Esophagus squamous epithelium (tissue), 5 donors: ENCODE measurements at places on chromosomes 5 and 9.

- DNase-seq = no peak
These were observed 150.7 kb upstream of the RASA1 start for GRCh38 chr5:87116825-87117512.

DNA sequence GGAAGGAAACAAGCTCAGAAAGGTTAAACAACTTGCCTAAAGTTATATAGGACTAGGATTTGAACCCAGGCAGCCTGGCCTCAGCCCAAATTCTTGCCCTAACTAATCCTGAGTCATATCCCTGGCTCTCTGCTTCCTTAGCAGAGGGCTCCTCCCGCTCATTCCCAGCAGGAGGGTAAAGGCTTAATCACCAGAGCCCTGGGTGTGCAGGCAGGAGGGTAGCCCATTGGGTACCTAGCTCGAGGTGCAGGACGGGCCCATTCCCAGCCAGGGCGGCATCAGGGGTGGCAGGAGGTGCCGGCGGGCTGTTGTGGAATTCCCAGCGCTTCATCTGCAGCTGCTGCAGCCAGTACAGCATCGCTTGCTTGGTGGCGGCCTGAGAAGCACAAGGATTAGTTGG is 3.9 kb downstream of the TBC1D2 start:
- no peak for DNase-seq

DNA sequence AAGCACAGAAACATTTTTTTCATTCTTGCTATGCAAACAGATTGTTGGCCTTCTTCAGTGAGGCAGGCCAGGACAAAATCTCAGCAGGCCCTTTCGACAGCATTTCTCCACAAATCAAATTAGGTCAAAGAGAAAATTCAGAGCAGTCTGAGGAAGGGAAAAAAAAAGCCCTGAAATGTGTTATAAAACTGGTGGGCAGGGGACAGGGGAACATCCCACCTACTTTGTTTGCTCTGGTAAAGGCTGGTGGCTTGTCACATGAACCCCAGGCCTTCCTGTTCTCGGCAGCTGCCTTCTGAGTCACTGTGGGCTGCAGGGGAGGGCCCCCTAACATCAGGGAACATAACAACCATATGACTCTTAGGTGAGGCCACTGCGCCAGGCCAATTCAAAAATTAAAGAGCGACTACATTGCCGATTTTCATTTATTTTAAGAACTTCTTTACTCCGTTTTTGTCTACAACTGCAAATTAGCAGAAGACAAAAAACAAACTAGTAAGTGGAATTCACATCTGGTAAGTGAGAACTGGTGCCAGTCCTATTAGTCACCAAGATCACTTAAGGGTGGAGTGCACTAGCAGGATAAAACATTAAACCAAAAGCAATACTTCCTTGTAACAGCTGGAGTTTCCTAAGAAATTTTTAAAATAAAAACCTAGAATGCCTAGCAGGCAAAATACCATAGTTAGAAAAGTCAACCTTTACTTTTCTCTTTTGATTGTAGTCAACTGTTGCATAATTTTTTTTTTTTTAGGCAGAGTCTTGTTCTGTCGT is 46.2 kb upstream of the DENND4C start:
- peak; percentile 24 for DNase-seq

GRCh38 chr5:160317434-160317833 is 5.1 kb upstream of the CCNJL start:
- no peak for DNase-seq

- no peak for DNase-seq
These were observed 199.2 kb upstream of the ANKRD55 start for GRCh38 chr5:56432321-56432720.

GRCh38 chr9:134063571-134064450 is 4.0 kb downstream of the BRD3 start:
- no peak for DNase-seq

GRCh38 chr5:119009131-119009530 is 20.8 kb upstream of the DTWD2 start:
- no peak for DNase-seq

DNA sequence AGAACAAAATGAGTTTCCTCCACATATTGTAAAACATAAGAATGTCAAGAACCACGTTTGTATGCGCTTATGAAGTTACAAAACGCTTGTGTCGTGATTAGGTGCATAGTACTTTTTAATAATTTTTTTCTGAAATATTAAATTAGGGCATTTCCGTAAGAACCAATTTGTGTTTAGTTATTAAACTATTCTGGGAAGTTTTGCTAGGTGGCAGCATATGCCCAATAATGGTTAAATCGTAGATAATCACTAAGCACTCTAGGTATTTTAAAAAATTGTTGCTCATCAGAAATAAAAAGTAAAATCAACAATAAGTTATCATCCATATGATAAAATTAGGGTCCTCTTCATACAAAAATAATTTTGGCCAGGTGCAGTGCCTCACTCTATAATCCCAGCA is 5.4 kb downstream of the SRFBP1 start:
- DNase-seq = no peak

GRCh38 chr9:110729641-110730040 is 61.0 kb downstream of the MUSK start:
- no peak for DNase-seq

GRCh38 chr5:31396611-31397295 is 135.1 kb downstream of the DROSHA start:
- no peak for DNase-seq

GRCh38 chr5:138553437-138554095 is 10.5 kb upstream of the ETF1 start:
- no peak for DNase-seq

DNA sequence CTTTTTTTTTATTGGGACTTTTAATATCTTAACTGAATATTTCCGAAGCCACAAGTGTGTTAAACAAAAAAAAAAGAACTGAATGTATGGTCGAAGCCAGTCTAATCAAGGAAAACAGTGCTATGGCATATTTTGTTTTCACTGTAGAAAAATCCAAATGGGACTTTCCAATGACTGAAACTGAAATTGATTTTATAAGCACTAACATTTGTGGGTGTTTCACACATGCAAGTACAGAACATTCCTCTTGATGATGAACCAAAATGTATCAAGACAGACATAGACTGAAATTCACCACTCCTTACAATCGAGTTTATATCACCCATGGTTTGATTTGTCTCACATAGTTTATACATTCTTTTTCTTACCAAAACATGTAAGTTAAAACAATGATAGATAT is 1026.8 kb downstream of the CDH18 start:
- no peak for DNase-seq

GRCh38 chr5:1037671-1038416 is 29.2 kb downstream of the NKD2 start:
- no peak for DNase-seq

- no peak for DNase-seq
These were observed 87.7 kb upstream of the PLPP1 start for GRCh38 chr5:55622460-55622859.

GRCh38 chr9:7869340-7869739 is 69.8 kb upstream of the DMAC1 start:
- DNase-seq = no peak

- DNase-seq = no peak
These were observed 306.7 kb downstream of the PDE4D start for GRCh38 chr5:59586841-59587240.

GRCh38 chr5:40333459-40334241 is 346.1 kb upstream of the PTGER4 start:
- no peak for DNase-seq

- DNase-seq = no peak
These were observed 36.6 kb upstream of the RAPGEF1 start for GRCh38 chr9:131776473-131776872.

DNA sequence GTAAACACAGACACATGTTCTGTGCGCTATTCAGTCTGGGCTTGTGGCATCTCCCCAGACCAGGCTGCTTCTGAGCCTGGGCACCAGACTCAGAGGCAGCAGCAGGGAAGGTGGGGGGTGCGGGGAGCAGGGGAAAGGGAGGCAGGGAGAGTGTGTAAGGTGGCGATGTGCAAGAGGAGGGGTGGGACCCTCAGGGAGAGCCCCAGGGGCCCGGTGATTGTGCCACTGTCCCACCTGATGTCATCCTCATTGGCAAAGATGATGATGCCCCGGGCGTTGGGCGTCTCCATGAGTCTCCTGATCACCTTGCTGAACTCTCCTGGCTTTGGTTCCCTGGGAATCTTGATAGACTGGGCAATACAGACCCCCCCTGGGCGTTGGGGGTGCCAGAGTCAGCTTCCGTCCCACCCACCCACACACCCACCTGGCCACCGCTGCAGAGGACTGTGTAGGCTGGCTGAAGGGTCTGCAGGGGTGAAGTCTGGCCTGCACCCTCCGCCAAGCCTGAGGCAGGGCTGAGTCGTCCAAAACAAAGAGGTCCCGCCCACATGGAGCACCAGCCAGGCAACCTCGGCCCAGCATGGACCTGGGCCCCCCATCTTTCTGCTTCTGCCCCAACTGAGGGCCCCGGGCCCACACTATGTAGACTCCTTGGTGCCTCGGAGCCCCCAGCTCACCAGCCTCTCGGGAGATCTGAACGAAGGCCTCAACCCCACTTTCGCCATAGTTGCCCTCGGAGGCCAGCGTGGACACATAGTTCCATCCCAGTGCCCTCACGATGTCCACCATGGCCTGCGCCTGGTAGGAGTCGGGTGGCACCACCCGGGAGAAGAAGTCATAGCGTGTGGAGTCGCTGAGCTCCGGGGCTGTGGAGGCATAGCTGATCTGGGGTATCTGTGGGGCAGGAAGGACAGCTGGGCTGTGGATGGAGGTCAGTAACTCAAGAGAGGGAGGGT is 3.7 kb downstream of the GRM6 start:
- no peak for DNase-seq

DNA sequence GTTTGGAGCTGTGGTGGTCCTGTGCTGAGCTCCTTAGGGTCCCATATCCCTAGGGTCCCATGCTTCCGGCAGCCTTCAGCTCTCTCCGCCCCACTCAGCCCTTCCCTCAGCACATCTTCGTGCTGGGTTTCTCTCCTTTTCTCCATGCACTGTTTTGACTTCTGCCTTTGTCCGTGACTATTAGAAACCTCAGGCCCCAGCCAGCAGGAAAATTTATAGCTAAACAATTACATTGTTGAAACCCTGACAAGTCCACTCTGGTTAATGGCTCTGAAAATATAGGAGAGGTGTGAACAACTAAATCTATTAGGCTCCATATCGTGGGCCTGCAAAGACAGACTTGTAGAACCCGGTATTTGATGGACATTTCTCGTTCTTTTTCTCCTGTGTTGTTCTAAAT is 523.7 kb downstream of the CCDC171 start:
- DNase-seq = no peak

- no peak for DNase-seq
These were observed 42.7 kb downstream of the ZFAND5 start for GRCh38 chr9:72322259-72322658.

DNA sequence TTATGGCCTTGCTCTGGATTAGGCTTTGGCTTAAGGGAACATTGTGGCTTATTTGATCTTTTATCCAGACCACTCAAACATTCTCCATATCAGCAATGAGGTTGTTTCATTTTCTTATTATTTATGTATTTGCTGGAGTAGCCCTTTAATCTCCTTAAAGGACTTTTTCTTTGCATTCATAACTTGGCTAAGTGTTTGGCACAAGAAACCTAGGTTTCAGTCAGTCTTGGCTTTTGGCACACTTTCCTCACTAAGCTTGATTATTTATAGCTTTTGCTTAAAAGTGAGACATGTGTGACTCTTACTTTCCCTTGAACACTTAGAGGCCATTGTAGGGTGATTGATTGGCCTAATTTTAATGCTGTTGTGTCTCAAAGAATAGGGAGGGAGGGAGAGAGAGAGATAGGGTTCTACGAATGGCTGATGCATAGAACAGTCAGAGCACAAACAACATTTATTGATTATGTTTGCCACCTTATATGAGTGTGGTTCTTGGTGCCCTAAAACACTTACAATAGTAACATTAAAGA is 2265.3 kb upstream of the C9orf72 start:
- DNase-seq = no peak

GRCh38 chr9:131324736-131325679 is 35.5 kb downstream of the PLPP7 start:
- no peak for DNase-seq

DNA sequence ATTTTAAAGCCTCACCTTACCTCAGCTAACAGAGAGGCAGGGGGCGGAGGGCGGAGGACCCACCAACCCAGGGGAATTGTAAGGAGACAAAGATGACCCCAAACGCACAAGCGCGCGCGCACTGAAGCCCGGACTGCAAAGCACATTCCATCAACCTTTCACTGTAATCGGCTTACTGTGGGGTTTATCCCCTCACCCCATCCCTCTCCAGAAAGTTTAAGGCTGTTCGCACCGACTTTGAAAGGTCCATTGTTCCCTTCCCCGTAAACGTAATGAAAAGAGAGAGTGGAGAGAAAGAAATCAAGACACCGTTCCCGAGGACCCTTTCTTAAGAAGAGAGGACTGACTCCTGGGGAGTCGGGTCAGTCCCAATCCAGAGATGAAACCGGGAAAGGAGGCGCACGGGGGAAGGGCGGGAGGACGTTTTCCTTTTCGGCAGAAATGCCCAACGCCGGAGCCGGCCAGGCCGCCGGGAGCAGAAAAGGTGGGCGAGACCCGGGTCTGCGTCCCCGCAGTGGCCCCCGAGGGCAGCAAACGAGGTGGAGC is 464 bp downstream of the CEMIP2 start:
- no peak for DNase-seq

DNA sequence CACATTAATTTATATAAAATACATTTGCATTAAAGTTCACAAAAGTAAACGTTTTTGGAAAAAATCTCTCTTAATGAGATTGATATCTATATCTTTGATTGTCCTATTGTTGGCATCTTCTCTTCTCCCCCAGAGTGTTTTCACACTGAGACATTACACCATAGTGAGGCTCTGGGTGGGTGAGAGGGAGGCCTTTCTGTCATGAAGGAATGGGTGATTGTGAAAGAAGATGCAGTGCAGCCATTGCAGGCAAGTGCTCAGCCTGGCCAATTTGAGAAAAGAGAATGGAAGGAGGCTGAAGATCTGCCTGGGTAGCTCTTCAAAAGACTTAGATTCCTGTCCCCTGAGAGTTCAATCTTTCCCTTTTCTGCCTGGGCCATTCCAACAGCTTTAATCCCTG is 140.8 kb downstream of the SLC12A2 start:
- DNase-seq = no peak

DNA sequence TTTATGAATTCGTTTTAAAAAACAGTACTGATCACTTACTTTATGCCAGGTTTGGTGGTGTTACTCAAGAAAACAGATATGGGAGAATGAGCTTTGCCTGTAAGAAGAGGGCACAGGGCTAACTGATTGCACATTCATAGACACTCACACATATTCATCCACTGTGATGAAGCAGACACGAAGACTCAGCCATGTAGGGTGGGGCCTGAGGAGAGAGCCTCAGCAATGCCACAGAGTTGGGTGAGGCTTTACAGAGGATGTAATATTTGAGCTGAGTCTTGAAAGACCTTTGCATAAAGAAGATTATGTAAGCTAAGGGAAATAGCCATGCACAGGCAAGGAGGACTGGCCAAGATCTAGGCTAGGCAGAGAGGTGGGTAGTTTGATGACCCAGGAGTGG is 472.8 kb downstream of the PSAT1 start:
- no peak for DNase-seq

- no peak for DNase-seq
These were observed 584 bp upstream of the ARID3C start for GRCh38 chr9:34629491-34629808.

- DNase-seq = no peak
These were observed 182.2 kb upstream of the SMARCA2 start for GRCh38 chr9:1832960-1833359.
